NCI-H1048 (cell line): ENCODE measurements at places on chromosomes 2 and 18.

- DNase-seq, result no peak
Observed at GRCh38 chr2:102632380-102633175, 13.2 kb downstream of the SLC9A2 start.

DNA sequence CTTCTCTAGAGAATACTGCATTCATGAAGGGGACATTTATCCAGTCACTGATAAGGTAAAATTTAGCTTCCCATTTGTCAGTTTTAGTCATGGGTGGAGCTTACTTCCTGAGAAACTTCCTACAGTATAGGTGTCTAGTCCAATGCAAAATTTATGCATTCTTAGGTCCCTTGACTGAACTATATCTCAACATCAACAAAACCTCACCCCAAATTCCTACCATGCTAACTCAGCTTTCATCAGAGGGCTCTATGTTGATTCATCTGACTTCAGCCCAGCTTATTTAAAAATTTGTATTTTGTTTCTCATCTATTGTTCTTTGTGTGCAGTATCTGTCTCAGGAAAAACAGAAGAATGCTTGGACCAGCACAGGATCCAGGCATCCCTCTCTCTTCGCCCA is 296.4 kb upstream of the ACVR2A start:
- no peak for DNase-seq

DNA sequence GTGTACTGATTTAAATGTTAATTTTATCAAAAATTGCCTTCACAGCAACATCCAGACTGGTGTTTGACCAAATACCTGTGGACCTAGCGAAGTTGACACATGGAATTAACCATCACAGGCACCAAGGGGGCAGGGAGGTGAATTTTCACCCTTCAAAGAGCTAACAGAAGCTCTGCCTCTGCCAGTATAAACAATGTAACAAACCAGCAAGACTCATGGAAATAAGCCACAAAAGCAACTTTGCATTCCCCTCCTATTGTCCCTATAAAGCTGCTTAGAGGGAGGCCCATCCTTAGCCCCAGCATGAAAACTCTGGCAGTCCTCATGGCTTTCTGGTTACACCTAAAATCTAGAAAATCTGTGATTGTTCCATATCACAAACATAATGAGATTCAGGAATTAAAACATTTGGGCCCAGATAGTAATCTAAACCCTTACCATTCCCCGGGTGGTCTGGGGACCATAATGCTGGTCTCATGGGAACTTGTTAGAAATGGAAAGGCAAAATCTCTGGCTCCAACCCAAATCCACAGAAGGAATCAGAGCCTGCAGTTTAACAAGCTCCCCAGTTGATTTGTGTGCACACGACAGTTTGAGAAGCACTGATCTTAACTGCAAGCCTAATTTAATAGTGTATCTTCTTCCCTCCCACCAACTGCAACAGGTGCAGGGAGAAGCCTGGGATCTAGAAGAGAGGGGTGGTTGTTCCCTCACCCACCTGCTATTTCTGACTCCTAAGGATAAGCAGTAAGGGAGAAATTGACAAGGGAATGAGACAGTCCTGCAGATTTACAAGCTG is 23.1 kb downstream of the SERPINB11 start:
- DNase-seq, result no peak

DNA sequence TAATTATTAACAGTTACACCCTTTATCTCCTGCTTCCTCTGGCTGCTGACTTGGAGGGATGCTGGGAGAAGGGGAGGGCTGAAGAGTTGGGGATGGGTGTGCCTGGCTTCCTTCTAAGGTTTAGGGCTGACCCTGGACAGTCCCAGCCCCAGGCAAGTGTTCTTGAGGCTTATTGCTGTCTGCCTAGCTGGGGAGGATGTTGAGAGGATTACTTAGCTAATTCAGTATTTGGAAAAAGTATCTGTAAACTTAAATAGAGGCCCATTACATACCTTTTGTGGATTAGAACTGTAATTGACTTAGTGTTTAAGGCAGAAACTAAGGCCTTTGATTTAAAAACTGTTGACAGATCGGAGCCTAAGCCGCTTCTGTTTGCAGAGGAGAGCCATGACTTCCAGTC is 67.6 kb downstream of the AGAP1 start:
- DNase-seq, result no peak

DNA sequence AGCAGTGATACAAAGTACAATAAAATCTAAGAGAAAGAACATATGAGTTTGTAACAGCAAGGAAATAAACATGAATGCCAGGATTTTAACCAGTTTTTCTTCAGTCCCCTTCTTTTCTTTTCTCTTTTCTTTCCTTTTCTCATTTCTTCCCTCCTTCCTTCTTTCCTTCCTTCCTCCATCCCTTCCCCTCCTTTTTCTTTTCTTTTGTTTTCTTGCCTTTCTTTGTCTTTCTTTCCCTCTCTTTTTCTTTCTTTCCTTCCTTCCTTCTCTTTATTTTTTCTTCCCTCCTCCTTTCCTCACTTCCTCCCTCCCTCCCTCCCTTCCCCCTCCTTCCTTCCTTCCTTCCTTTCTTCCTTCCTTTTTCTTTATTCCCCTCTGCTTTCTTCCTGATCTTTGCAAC is 142.8 kb upstream of the SYT4 start:
- no peak for DNase-seq

DNA sequence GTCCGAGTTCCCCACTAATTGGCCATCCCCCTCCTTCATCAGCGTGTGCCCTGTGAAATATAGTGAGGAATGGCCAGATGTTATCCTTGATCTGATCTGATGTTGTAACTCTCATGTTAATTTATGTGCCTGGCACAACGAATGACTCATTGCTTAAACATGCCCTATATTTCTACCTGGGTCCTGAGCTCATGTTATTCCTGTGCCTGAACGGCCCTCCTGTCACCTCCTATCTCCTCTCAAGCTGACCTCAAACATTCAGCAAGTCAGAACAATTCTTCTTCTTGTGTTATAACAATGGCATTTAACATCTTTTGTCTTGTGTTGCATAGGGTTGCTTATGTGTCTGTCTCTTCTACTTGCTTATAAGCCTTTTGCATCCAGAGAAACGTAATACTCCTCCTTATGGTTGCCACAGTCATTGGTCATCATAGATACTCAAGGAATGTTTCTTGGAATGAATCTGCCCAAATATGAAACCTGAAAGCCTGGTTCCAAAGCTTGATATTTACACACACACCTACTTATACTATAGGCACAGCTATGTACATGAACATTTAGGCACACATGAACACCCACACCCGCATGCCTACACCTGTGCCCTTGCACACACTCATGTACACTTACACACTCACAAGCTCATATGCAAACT is 80.2 kb upstream of the PHLPP1 start:
- no peak for DNase-seq

GRCh38 chr2:148410899-148411298 is 233.7 kb upstream of the EPC2 start:
- DNase-seq, result no peak

- no peak for DNase-seq
Observed at GRCh38 chr2:202774104-202774503, 97.5 kb downstream of the ICA1L start.

DNA sequence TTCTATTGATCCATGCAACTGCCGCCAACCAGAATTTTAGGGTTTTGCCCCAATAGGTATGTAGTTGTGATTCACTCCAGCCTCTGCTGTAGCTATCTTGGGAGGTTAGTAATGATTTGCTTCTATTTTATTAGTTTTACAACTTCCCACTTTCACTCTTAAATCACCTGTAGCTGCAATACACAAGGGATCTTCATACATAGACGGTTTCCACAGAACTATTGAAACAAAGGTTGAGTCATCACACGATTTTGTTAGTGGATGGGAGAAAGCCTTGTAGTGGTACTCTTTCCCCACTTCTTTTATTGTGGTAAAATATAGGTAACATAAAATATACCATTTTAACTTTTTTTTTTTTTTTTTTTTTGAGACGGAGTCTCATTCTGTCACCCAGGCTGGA is 104.2 kb upstream of the SPRED2 start:
- no peak for DNase-seq

GRCh38 chr2:74499940-74500577 is 656 bp upstream of the LBX2 start:
- DNase-seq, result no peak

DNA sequence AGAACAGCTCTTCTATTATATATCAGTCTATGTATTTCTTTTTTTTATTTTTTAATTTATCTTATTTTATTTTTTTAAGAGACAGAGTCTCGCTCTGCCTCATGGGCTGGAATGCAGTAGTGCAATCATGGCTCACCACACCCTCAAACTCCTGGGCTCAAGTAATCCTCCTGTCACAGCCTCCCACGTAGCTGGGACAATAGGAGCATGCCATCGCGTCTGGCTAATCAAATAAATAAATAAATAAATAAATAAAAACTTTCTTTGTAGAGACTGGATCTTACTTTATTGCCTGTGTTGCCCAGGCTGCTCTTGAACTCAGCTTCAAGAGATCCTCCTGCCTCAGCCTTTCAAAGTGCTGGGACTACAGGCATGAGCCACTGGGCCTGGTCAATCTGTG is 117.0 kb downstream of the RBMS1 start:
- no peak for DNase-seq

GRCh38 chr2:118292991-118293390 is 204.7 kb downstream of the INSIG2 start:
- DNase-seq, result no peak

- DNase-seq, result no peak
Observed at GRCh38 chr2:70850925-70851324, 15.3 kb upstream of the CD207 start.

GRCh38 chr2:63192169-63192888 is 141.7 kb downstream of the OTX1 start:
- no peak for DNase-seq

GRCh38 chr2:82412021-82412420 is 2047.1 kb downstream of the SUCLG1 start:
- no peak for DNase-seq

DNA sequence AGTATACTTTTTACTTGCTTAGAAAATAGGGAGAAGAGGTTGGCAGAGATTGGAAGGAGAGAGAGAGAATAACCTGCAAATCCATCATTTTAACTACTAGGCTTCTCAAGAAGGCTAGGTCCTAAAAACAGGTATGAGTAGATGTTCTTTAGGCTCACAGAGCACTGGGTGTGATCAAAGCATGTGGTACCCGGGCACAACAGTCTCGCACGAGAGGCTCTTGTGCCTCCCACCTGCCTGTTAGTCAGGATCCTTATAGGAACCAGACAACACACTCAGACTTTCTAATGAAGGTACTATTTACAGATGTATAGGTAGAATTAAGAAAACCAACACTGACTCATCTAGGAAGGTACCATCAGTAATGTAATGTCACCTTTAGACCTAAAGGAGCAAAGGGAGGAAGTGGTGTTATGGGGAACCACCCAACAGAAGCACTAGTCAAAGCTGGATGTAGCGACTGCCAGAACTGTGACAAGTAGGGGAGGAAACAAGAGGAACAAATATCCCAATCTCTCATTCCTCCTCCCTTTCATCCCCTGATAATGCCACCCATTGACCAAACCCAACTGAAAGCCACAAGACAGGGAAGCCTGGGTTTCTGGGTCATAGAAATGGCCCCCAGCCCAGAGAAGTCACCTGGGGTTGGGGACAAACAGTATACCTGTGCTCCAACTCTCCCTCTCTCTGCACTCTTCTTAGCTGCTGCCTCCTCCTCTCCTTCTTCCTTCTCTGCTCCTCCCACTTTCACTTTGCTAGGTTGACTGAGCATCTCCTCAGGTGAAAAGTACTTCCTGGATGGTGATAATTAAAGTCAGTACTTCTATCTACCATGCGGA is 16.0 kb upstream of the MARCHF4 start:
- no peak for DNase-seq

GRCh38 chr2:157363612-157364101 is 38.0 kb upstream of the ERMN start:
- DNase-seq, result no peak

- DNase-seq, result no peak
Observed at GRCh38 chr2:181177376-181177775, 197.0 kb downstream of the UBE2E3 start.

GRCh38 chr2:147577998-147578380 is 266.8 kb upstream of the ACVR2A start:
- no peak for DNase-seq

DNA sequence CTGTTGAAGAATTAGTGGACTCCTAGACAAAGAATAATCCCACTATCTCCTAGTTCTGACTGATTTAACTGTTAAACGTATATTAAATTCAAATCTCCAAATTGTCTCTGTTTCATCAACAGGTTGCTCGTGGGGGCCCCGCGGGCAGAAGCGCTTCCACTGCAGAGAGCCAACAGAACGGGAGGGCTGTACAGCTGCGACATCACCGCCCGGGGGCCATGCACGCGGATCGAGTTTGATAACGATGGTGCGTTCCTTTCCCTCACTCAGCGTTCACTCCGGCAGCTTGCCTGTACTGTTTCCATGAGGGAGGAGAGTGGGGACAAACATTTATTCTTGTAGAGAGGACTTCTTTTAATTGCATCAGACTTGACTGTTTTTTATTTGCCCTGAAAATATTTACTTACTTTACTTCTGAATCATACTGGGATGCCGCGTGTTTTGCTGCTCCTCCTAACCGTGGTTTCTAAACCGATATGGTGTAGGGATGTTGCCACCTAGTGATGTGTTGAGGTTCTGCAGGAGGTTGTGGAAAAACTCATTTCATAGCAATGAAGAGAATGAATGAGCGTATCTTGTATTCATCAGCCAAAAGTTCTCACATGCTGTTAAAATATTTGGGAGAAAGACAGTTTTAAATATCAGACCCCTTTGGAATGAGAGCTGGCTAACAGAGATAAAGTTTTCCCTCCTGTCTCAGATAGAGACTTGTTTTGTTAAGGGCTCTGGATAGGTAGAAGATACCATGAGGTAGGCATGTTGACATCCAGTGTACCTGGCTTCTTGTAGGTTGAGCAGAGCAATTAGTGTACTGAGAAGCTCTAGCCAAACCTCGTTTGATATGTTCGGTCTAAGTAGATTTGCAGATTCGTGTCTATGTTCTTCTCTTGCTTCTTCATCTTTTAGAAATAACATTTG is 38.3 kb downstream of the ITGA6 start:
- peak; percentile 11 for DNase-seq

- no peak for DNase-seq
Observed at GRCh38 chr18:67525328-67526099, 9.0 kb upstream of the DSEL start.

DNA sequence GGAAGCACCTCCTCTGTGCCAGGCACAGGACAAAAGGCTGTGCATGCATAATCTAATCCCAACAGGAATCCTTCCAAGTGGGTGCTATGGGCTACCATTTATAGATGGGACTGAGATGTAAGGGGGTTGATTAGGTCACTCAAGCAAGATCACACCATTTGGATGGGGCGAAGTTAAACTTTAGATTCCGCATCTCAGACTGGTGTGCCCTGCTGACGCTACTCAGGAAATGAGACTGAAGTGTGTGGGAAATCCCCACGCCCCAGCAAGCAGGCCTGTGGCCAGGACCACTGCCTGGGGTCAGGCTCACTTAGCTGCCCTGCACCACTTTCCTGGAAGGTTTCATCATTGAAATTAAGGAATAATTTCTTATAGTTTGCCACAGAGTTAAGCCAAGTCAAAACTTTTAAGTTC is 70.5 kb upstream of the PPP1CB start:
- no peak for DNase-seq

- no peak for DNase-seq
Observed at GRCh38 chr2:168465594-168465993, 9.5 kb downstream of the CERS6 start.
